ENCODE measurements at places on chromosomes 1 and 21. TPM values are rescaled to one million over a fixed set of nuclear protein-coding genes. Genes with fewer than 3 reads are reported as not detected.

GRCh38 chr1:21874778-21875547 lies 62.1 kb downstream of the HSPG2 start:
- no peak for ATAC-seq

DNA sequence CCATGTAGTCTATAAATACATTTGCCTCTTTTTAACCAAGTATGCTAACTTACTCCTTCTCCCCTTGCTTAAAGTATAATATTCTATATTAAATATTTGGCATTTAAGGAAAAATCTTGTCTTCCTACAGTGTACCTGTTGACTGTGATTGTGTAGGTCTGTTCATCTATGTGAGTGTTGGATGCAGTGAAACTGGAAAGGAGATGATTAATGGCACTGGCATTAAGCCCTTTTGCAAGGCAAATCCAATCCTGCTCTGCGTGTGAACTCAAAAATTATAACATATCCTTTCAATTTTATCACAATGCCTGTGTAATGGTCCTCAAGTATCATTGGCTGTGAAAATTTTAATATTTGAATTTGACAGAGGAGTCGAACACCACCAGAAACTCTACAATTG lies 565.0 kb downstream of the KCNT2 start:
- no peak for ATAC-seq

DNA sequence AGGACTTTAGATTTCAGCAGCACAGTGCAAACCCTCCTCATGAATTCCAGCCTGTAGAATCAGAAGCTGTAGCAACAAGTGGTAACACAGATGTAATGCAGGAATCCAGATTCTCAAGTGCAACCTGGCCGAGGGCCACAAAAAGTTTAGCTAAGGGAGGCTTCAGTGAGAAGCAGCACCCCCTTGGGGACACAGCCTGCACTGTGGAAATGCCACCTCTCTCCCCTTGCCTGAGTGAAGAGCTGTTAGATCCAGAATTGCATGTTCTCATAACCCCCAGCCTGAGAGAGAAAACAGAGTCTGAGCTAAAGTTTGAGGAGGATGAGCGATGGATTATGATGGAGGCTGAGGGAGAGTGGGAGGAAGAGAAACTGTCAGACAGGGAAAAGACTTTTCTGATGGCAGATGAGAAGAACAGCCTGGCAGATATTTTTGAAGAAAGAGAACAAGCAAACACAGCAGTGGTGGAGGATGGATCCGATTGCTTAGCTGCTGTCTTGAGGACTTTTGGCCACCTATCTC lies 80.5 kb upstream of the BMP8A start:
- peak; percentile 13 for ATAC-seq

Gene ZDHHC18
- total RNA-seq: 84.3 TPM

GRCh38 chr1:42423681-42424080 lies 32.1 kb downstream of the ZMYND12 start:
- no peak for ATAC-seq

- no peak for ATAC-seq
Measured at GRCh38 chr1:13487143-13487868, 26.5 kb downstream of the LRRC38 start.

- no peak for ATAC-seq
Measured at GRCh38 chr1:243470502-243470901, 214.7 kb downstream of the SDCCAG8 start.

GRCh38 chr1:42117214-42117613 lies 36.0 kb upstream of the GUCA2B start:
- ATAC-seq: no peak

GRCh38 chr1:225733254-225733653 lies 44.4 kb upstream of the SRP9 start:
- ATAC-seq: no peak

Gene KCNAB2
- total RNA-seq: 432 TPM

DNA sequence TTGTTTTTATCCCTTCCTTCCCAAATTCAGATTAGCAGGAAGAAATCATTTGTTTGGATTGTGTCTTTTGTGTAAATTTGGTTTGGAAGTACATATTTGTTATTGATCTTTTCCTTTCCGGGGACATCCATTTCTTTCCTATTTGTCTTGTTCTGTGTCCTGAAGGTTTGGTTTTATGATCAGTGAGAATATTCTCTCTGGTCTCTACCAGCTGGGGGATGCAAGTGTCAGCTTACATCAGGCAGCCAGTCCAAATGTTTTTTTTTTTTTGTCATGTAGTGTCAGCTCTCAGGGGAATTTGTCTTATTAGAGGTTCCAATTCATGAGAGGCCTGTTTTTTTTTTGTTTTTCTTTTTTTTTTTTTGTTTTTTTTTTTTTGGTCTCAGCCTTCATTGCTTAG lies 479.2 kb upstream of the LRRC7 start:
- no peak for ATAC-seq

DNA sequence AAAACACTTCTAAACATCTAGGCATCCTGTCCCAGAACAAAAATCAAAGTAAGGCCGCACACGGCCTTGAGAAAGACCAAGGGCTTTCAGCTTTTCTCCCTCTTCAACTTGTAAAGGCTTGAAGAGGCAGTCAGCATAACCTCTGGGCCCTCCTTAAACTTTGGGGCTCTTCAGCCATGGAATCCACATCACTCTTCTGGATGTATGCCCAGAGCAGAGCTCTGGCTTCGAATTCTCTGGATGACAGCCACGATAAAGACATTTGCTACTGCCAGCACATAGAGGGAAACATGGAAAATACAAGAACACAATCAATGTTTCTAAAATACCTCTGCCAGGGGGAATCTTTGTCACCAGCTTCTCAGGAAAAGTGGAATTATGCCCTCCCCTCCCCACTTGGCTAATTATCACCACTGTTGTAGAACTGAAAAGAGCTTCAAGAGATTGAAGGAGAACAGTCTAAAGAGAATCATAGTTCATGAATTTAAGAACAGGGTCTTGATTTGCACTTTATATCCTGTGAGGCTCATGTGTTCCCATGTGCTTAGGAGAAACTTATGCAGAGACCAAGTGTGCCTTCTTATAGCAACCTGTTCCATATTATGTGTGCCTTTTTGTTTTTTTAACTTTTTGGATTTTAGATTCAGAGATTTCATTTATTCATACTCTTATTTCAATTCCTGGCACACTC lies 39.0 kb upstream of the DPT start:
- no peak for ATAC-seq

- ATAC-seq: peak; percentile 41
Measured at GRCh38 chr1:200862713-200863415, 9.9 kb upstream of the GPR25 start.

Gene MCOLN3
- 0.43 TPM for total RNA-seq

Gene SLC1A7
- not detected for total RNA-seq

DNA sequence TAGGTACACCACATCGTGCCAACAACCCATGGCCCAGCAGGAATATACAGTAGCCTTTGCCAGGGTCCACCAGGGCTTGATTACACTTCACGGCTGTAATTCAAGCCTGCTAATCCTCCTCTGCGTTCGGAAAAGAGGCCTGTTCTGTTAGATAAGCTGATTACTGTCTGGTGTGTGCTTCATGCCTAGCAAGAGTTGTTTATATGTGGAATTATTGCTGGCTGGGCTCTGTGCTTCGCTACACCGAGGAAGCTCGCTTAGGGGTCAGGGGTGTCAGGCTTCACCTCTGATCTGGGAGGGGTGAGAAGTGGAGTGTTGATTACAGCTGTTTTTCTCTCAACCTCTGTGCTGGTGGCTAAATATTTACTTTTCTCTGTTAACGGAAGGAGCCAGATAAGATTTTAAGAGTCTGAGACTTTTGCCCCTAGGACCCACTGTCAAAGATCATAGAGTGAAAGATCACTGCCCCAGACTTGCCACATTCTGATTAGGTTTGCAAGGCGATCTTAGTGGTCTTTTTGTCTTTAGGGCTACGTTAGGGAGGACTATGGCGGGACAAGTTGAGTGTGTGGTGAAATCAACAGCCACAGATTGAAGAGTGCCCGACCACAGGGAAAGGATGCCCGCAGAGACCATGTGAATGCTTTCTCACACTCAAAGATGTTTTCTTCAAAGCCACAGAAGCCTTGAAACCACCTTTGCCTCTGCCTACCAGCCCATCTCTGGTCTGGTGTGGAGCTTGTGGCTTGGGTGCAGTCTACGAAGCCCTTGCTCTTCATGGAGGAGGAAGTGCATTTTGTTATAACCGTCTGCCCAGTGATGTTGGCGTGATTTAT lies 216.1 kb downstream of the PBX1 start:
- no peak for ATAC-seq

GRCh38 chr1:76759950-76760349 lies 107.3 kb upstream of the ST6GALNAC5 start:
- no peak for ATAC-seq

- ATAC-seq: no peak
Measured at GRCh38 chr1:209504571-209504970, 78.9 kb upstream of the CAMK1G start.

DNA sequence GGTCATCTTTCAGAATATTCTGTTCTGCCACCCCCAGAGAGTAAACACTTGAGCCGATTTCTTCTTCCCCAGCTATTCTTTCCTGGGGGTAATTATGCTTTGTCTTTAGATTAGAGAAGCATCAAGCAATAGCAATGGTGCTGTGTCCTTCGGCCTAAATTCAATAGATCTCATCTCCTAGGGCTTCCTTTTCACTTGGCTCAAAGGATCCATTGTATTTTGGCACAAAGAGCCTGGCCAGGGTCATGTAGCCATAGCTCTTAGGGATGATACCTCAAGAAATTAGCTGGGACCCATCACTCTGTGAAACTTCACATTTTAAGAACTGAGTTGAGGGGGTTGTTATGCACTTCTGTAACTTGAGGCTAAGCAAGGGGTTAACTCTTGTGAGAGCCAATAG lies 27.0 kb downstream of the MRPS6 start:
- no peak for ATAC-seq

DNA sequence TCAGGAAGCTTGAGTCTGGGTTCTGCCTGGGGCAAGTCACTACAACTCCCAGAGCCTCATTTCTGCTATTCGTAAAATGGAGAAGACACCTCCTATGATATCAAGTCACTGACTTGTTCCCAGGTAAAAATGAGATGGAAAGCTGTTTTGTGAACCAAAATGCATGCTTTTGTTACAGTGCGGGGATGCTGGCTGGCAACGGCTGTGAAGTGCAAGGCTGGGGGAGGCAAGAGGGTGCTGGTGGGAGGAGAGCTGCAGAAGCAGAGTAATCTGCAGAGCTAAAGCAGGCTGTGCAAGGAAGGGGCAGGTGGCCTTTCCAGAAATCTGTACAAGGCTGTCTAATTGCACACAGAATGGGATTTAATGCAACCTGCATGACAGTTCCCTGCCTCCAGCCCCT lies 150.9 kb downstream of the CNIH3 start:
- no peak for ATAC-seq

Gene ANGPTL7
- not detected for total RNA-seq

DNA sequence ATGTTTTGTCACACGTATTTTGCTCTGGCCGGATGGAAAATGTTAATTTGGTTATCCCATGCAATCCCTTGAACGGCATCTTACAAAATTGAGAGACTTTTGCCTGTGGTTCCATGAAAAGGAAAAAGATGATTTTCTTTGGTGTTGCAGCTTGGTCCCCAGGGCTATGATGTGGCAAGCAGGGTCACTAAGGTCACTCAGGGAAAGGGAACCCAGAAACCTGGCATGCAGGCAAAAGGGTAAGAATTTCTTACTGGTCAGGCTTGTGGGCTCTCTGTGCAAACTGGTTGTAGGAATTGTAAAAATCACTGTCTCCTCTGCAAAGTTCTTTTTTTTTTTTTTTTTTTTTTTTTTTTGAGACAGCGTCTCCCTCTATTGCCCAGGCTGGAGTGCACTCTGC lies 48.4 kb upstream of the NBPF3 start:
- ATAC-seq: no peak

DNA sequence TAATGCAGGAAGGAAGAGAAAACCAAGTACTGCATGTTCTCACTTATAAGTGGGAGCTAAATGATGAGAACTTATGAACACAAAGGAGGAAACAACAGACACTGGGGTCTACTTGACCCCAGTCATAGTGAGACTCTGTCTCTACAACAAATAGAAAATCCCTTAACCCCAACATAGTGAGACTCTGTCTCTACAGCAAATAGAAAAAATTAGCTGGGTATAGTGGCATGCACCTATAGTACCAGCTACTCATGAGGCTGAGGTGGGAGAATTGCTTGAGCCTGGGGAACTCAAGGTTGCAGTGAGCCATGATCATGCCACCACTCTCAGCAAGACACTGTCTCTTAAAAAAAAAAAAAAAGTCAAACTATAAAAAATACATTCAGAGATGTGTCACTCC lies 42.7 kb downstream of the GIPC2 start:
- ATAC-seq: no peak

- no peak for ATAC-seq
Measured at GRCh38 chr1:109468903-109469302, 2.6 kb downstream of the SYPL2 start.

DNA sequence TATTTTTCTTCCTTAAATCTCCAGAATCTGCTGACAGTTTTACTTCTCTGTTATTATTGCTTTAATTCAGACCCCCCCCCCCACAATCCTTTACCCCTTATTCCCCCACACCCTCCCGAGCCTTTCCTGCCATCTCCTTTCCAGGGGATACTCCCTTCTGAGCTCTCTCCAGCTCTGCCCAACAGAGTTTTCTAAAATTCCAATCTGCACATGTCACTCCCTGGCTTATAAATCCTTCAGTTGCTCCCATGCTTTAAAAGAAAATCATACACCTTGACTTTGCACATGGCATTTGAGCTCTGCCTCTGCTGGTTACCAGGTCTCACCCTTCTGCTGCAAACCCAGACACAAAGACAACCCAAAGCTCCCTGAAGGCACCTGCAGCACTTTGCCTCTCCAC lies 11.7 kb upstream of the EPS8L3 start:
- no peak for ATAC-seq

Gene MKNK1
- total RNA-seq: 59.2 TPM

- no peak for ATAC-seq
Measured at GRCh38 chr21:29786496-29787360, 153.1 kb downstream of the GRIK1 start.

Gene RIIAD1
- not detected for total RNA-seq

DNA sequence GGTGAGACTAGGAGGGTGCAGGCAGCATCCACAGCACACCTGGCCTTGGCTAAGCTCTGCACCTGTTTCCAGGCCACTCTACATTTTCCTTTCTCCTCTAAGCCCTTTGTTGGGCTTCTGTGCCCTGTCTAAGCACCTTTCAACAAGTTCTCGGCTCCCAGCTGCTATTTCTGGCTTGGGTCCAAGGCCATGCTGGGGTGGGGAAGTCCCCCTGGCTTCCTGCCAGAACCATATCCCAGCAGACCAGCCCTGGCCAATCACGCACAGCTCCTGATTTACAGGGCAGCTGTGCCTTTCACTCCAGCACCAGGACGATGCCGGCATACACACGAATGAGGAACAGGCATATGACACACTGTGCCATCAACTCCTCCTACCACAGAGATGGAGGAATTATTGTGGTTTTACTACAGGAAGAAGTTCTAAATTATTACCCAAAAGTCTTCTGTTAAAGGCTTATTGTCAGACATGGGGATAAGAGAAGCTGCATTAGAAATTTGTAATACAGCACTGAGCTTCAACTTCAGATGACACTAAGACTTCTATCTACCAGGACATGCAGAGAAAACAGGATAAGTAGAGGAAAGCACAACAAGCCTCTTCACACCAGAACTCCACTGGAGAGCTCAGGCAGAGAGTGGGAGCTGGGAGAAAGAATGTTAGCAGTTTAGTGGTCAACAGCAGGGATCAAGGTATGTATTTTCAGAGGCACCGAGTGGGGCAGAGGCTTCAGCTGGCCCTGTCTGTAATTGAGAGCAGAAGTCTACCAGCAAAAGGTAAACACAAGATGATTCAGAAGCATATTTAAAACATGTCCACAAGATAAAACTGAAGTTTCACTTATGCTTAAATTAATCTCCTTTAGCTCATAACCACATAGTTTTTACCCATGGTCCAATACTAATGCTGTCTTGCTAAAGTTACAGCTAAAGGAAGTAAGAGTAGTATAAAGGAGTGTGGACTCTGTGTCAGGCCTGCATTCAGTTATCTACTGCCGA lies 37.4 kb downstream of the TRIT1 start:
- peak; percentile 90 for ATAC-seq

All from activated T-helper 17 cell treated with anti-CD3 and anti-CD28 coated beads, Interleukin-2, amount 50 U/mL, for 72 hours (primary cell).